Ecto neural progenitor cell (in vitro differentiated cells): ENCODE measurements at places on chromosomes 2 and 18.

DNA sequence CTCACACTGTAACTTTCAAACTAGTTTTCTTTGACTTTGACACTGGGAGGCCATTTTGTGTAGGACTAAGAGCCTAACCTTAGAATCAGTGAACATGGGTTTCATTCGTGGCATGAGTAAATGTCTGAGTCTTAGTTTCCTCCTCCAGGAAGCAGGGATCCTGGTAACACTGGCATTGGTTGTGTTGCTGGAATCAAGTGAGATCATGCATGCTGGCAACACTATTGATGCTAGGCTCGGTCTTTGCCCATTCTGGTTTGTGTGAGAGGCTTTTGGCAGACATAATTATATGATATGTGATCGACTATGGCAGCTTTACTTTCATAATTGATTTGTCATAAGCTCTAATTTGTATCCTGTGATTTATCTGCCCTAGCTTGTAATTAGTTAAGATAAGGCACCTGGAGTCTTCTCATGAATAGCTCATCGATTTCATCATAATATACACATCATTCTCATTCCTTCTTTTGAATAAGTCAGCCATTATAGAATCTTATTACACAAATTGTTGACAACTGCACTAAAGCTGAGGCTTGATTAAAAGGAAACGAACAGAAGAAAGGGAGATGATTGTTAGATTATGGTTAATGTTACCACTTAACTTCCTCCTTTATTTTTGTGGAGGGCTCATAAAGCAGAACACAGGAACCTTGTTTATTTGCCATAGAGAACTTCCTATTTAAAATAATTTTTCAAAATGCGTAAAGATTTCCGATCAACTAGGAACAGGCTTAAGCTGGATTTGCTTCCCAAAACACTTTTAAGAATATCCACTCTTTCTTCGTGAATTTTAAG lies 12.6 kb downstream of the PPP1R1C start:
- DNase-seq = no peak

GRCh38 chr2:164913640-164914350 lies 41.5 kb downstream of the SLC38A11 start:
- no peak for DNase-seq

GRCh38 chr2:127081826-127082633 lies 24.9 kb downstream of the BIN1 start:
- DNase-seq = no peak

- DNase-seq = no peak
Observed at GRCh38 chr2:220891405-220891804, 680.7 kb downstream of the EPHA4 start.

DNA sequence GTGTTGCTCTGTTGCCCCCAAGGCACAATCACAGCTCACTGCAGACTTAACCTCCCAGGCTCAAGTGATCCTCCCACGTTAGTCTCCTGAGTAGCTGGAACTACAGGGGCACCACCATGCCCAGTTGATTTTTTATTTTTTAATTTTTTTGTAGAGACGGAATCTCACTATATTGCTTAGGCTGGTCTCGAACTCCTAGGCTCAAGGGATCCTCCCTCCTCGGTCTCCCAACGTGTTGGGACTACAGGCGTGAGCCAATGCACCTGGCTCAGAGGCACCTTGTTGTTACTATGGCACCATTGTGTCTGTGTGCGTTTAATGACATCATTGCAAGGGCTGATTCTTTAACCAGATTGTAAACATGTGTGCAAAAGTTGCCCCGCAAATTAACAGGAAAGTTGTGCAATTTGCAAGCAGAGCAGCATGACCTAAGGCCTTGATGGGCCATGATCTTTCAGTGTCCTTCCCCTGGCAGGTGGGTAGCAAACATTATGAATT lies 22.6 kb downstream of the TCF23 start:
- DNase-seq = no peak

GRCh38 chr2:200363279-200363678 lies 56.8 kb downstream of the SPATS2L start:
- no peak for DNase-seq

- no peak for DNase-seq
Observed at GRCh38 chr18:13628211-13628610, 98.1 kb downstream of the FAM210A start.

GRCh38 chr2:39743269-39743776 lies 35.7 kb downstream of the THUMPD2 start:
- no peak for DNase-seq

DNA sequence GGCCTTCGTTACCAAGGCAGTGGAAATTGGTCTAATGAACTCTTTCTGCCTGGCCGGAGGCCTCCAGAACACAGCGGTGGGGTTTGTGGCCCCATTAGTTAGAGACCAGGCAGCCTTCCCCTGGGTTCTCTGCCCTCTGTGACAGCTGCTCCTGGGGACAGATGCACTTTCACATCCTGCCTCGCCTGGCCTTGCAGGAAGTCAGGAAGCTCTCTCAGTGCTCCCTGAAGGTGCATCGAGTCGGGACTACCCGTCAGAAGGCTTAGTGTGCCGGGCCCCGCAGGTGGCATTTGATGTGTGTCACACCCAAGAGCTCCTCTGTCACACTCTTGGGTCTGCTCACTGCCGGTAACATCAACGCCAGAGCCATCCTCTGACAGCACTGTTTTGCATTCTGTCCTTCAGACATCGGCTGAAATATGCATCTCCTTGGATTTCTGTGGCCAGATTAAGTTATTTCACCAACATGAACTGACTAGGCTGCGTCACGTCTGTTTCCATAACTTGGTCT lies 158.3 kb downstream of the LDLRAD4 start:
- no peak for DNase-seq

DNA sequence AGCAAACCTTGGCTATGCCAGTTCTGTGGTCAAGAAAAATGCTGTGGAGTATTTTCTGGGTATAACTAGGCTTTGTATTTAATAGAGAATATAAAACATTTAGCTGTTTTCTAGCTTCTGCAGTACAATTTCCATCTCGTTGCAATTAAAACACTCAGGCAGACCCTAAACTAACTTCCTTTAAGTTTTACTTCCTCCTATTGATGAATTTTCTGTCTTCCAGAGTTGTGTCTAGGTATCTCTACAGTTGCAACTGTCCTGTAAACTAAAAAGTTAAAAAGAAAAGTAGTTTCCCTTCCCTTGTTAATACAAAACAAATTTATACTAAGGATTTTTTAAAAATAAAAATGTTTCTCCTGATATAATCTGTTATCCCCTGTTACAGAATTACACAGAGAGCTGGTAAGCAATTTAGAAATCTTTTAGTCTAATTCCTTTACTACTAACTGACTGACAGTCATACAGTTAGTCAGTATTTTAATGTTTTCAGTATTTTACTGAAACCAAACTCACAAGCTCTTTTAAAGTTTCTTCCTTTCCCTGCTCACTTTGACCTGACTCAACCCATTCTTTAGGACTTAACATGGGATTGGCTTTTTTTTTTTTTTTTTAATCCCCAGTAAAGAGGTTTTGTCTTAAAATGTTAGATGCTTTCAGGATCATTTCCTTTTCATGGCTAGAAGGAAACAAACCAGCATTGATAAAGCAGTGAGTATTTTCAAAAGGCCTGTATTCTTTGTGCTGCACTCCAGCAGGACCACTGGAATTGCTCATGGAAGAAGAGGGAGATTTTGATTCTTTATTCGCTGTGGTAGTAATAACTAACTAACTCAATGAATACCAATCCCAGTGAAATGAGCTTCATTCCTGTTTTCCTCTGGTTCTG lies 22.9 kb downstream of the ITGAV start:
- DNase-seq = no peak

GRCh38 chr2:9674891-9675414 lies 44.2 kb upstream of the YWHAQ start:
- no peak for DNase-seq

DNA sequence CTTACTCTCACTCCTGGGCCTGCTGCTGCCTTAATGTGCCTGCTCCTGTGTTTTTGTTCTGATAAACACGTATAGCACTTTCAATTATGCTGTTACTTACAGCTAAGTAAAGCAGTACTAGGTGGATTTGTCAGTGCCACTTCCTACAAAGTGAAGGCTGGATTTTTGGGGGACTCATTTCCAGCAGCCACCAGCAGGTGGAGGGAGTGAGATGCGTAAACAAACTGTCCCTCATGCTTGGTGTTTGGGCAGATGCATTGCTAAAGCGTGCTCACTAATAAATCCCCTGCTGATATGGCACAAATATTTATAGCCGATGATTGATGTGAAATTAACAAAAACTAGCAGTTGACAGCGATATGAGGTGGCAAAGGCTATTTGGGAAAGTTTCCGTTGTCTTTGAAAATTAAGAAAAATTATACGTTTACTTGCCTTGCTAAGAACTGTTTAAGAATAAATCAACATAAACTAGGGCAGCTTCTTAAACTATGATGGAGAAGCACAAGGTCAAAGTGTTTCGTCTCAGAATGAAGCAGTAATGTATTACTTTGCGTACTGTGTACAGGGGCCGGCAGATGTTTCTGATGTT lies 101.7 kb downstream of the AGAP1 start:
- DNase-seq = peak; percentile 69

DNA sequence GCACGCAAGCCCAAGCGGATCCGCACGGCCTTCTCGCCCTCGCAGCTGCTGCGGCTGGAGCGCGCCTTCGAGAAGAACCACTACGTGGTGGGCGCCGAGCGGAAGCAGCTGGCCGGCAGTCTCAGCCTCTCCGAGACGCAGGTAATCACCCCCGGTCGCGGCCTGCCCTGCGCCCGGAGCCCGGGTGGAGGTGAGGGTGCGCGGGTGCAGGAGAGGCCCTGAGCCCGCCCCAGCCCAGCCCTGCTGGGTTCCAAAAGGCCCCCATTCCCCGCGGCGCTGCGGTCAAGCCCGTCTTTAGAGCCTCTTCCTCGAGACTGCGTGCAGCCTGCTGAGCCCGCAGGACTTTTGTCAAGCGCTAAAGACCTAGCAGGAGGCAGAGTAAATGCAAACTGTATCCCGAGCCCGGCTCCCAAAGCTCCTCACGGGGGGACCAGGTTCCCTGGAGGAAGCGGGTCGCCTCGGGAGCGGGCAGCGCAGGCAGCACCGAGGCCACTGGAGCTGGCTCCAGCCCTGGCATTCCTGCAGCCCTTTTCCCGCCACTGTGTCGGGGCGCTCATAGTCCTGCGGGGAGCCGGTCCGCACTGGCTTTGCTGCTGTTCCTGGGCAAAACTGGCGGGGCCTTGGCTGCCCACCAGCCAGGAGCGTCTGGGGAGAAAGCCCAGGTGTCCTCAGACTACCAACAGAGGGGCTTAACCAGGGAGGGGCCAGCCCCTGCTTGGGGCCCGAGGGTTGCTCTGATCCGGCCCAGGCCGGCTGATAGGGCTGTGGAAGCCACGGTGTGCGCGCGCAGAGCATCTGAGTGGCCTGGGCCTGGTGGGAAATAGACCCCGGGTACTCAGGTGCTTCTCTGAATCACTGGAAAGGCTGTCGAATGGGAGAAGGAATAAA lies 7.3 kb downstream of the EMX1 start:
- DNase-seq = peak; percentile 72

GRCh38 chr2:14975381-14975780 lies 342.9 kb downstream of the LRATD1 start:
- no peak for DNase-seq

DNA sequence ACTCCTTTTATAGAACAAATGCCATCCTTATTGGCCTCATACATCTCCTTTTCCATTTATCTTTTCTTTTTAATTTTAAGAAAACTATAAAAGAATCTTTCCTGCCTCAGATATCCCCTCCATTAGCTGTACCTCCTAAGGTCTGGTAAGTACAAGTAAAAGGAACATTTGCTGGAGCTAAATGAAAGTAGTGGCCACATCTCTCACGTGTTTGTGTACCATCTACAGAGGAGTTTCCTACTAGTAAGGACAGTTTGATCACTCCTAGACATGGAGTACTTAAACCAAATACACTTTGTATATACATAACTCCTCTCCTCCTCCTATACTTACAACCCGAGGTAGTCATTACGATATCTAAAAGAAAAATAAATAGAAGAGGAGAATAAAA lies 504.8 kb downstream of the LRRTM4 start:
- no peak for DNase-seq

GRCh38 chr18:47877892-47878291 lies 52.6 kb downstream of the SMAD2 start:
- DNase-seq = no peak

GRCh38 chr2:111122631-111123421 lies 2.1 kb downstream of the BCL2L11 start:
- DNase-seq = peak; percentile 84

DNA sequence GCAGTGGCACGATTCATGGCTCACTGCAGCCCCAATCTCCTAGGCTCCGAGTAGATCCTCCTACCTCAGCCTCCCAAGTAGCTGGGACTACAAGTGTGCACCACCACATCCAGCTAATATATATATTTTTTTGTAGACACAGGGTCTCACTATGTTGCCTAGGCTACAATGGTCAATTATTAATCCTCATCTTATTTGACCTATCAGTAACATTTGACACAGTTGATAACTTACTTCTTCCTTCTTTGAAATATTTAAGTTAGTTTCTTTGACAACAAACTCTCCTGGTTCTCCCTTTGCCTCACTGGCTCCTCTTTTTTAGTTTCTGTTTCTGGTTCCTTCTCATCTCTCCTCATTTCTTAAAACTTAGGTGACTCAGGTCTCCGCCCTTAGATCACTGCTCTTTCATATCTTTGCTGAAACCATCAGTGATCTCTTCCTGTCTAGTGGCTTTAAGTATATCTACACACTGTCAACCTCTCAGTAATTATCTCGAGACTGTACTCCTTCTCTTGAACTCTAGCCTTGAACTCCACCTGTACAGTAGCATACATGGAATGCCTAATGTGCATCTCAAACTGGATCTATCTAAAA lies 11.5 kb downstream of the PGAP1 start:
- no peak for DNase-seq
